Renal cortex interstitium (tissue), 15 donors: ENCODE measurements at places on chromosomes 11 and 22. TPM values are rescaled to one million over a fixed set of nuclear protein-coding genes. Genes with fewer than 3 reads are reported as not detected.

DNA sequence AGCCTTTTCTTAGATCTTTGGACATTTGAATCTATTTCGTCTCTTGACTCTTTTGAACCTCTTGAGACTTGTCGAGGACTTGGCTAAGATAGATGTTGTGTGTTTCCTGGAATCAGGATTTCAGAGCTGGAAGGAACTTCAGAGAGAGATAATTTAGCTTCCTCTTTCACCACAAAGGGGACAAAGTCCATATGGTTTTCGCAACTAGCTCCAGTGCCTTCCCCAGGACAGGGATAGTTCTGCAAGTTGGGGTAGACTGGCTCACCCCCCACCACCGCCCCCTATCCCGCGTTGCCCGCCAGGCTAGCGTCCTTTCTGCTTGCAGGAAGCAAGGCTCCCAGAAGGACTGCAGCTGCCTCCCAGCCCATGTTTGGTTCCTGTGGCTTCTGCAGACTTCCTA lies 75.7 kb upstream of the MYO18B start:
- DNase-seq: peak; percentile 67

GRCh38 chr22:28999510-28999909 lies 62.1 kb downstream of the C22orf31 start:
- DNase-seq: no peak

DNA sequence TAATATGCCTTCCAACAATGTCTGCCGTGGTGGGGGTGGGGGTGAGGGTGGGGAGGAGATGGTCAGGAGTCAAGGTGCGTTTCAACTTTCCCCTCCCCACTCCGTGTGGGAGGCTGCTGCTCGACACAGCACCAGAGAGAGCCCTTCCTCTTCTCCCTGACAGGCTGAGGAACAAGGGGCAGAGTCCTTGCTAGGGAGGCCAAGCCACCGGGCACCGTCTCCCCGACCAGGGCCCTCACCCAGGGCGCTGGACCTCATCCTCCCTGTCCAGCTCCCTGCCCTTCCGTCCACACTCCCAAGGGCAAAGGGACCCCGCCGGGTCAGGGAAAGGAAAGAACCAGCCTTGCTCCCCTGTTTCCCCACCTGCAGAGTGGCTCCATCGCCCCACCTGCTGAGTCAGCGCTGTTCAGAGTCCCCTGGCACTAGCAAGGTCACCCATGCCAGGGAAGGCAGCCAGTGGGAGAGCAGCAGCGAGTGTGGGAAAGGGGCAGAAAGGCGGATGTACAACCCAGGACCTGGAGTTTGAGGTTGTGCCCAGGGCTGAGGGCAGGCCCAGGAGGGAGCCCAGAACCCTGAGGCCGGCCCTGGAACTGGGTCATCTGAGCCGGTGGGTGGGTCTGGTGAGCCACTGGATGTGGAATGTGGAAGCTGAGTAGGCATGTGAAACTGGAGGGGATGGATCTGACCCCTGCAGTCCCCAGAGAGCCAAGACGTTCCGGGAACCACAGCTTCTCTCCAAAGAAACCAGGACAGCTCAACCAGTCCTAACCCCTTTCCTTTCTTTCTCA lies 47.2 kb downstream of the BUD13 start:
- DNase-seq: no peak

DNA sequence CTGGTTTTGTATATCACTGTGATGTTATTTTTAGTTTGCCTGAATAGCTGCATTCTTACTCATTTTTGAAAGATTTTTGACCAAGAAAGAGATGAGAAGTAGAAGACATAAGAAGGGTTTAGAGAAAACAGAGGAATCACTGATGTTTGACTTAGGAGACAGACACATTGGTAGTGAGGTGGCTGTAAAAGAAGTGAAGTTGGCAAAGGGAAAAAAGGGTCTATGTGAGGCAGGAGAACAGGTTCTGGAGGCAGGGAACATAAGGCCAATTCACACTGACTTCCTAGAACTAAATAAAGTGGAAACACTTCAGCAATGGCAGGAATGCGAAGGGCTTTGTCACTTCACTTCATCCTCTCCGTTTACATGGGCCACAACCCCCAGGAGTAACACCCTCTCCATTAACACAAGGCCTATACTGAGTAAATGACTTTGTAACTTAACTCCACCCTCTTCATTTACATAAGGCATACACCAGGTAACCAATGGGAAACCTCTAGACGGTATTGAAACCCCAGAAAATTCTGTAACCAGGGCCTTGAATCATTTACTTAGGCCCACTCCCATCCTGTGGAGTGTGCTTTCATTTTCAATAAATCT lies 36.5 kb downstream of the CTSC start:
- DNase-seq: no peak

GRCh38 chr11:100827934-100828661 lies 141.0 kb downstream of the ARHGAP42 start:
- DNase-seq: no peak

DNA sequence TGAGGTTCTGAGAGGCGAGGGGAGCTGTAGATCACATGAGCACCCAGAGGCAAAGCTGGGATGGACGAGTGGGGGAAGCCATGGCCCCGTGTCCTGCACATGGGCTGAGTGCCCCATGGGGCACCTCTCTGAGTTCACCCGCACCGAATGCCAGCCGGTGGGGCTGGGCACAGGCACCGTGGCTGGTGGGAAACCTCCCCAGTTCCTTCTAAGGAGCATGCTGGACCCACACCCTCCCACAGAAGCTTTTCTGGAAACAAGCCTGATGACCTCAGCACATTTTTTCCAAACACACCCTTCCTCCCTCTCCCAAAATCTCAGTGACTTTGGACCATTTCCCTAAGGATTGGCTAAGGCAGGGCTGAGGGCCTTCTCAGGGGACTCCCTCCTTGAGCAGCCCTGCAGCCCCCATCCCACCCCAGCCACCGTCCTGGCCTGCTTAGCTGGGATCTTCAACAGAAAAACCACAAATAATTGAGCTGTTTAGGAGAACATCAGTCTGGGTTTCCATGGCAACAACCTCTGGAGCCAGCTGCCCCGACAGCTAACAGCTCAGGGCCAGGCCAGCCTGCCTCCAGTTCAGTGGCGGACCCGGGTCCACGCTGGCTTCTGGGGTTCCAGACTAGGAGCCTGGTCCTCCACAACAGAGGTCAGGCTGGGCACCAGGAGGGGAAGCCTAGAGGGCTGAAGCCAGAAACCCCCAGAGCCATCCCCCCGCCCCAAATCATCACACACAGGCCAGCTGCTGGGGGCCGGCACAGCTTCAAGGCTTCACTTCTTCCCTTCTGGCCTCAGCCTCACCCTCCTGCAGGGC lies 18.1 kb upstream of the LINC01488 start:
- peak; percentile 71 for DNase-seq

GRCh38 chr11:67302571-67303131 lies 679 bp upstream of the SSH3 start:
- no peak for DNase-seq

The POU2AF2 gene
- not detected for polyA plus RNA-seq

The PRMT3 gene
- 18.5 TPM for polyA plus RNA-seq

The APBB1 gene
- polyA plus RNA-seq: 60.0 TPM
